ENCODE measurements at places on chromosomes 4 and X.

DNA sequence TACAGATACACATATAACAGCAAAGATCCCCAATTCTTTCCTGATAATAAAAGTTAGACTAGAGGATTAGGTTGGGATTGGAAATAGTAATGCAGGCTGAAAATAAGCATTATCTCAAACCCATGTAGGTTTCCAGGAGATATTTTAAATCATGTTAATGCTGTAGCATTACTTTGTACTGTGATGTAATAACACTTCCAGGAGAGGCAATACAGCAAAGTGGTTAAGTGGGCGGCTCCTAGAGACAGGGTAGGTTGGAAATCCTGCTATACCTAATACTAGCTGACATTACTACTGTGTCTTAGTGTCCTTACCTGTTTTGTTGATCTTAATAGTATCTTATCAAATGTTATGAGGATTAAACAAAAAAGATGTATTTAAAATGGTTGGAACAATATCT is 9.6 kb downstream of the PAICS start:
- DNase-seq = no peak

GRCh38 chr4:35559559-35560365 is 684.6 kb downstream of the ARAP2 start:
- no peak for DNase-seq

- DNase-seq = no peak
Observed at GRCh38 chr4:111136438-111136837, 513.6 kb upstream of the PITX2 start.

DNA sequence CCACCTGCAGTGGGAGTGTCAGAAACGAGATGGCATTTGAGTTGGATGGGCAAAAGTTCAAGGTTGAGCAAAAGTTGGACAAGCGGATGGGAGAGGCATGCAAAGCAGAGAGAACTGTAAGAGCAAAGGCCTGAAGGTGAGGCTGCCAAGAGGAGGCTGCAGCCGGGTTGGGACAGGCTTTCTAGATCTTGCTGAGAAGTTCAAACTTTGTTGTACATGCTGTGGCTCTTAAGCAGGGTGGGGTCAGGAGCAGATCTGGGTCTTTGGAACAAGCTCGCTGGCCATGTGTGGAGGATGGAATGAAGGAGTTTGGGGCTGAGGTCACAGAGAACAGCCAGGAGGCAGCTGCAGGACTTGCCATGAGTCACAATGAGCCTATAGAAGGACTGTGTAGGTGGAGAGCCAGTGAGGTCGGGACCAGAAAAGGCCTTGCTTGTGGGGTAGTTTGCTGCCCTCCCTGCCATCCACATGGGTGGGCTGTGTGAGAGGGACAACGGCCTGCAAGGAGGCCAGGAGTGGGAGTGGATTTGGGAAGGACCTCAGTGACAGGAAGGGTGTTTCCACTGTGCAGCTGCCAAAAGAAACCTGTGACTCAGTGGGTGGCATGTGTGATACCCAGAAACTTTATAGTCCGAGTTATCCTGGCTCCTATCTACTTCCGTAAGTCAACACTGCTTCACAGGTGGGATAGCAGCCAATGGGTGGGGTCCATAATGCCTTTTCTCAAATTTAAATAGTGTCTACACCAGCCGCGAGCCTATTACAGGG is 210.4 kb downstream of the MID1IP1 start:
- no peak for DNase-seq

DNA sequence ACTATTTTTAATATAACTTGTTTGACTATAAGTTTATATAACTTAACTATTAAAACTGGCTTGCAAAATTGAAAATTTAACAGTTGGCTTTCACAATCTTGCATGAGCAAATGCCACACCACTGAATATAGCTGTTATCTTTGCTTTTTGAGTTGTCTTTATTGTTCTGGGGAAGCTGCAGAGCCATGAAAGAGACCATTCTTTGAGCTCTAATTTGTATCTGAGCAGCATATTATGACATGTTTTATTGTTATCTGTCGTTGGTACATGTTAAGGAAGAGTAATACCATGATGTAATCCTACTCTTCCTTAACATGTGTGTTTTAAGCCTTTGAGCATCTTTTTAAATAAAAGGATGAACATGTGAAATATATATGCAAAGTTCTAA is 97.1 kb upstream of the ANK2 start:
- DNase-seq = no peak

- DNase-seq = no peak
Observed at GRCh38 chrX:10414156-10414824, 206.1 kb downstream of the MID1 start.

DNA sequence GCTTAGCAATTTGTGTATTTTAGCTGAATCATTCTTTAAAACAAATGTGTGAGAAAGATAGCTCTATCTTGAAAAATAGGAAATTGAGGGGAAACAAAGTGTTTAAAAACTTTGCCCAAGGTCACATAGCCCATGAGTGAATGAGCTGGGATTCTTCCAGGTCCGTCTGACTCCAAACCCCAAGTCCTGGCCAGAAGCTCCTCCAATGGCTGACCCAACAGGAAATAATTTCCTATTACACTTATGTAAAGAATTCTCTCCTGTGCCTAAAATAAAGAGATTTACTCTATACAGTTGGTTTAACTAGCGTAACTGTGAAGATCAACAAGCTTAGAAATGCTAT is 287.6 kb downstream of the ARHGAP24 start:
- no peak for DNase-seq

GRCh38 chrX:110454336-110454735 is 95.7 kb downstream of the RTL9 start:
- DNase-seq = no peak

DNA sequence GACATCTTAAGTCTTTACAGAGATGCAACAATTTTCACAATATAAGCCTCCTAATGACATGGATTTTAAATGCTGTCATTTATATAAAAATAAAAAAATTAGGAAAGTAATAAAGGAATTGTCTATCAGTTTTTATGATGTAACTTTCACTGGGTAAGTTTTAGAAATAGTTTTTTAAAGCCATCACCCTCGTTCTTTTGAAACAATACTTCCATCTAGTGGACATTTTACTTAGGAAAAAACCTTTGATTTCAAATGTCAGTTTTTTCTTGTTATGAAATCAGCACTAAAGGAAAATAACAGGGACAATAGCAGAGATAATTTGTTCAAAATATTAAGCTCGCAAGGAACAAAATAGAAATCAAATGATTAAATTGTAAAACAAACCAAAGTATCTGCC is 24.3 kb upstream of the NDNF start:
- DNase-seq = no peak

- DNase-seq = no peak
Observed at GRCh38 chrX:22533898-22534297, 261.2 kb downstream of the CBLL2 start.

DNA sequence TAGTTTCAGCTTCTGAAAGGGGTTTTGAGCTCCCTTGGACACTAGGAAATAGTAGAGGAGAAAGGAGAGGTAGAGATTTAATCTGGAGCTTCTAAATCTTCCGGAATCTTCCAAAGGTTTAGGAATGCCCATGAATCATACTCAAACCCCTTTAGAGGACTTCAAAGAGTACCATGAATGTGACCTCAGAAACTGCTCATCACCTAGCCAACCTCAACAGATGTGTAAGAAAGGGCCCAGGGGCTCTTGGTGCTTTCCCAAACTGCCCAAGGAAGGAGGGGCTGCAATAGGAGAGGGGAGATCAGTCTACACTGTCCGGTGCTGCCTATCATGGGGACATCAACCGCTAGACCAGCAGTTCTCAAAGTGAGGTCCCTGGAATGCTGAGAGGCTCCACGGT is 109.1 kb downstream of the RBM47 start:
- no peak for DNase-seq

All from D721Med (cell line).